Right atrium auricular region (tissue), 2 donors: ENCODE measurements at places on chromosomes 1 and 21. TPM values are rescaled to one million over a fixed set of nuclear protein-coding genes. Genes with fewer than 3 reads are reported as not detected.

The CFAP126 gene
- total RNA-seq = not detected

The SELENBP1 gene
- 41.7 TPM for total RNA-seq

DNA sequence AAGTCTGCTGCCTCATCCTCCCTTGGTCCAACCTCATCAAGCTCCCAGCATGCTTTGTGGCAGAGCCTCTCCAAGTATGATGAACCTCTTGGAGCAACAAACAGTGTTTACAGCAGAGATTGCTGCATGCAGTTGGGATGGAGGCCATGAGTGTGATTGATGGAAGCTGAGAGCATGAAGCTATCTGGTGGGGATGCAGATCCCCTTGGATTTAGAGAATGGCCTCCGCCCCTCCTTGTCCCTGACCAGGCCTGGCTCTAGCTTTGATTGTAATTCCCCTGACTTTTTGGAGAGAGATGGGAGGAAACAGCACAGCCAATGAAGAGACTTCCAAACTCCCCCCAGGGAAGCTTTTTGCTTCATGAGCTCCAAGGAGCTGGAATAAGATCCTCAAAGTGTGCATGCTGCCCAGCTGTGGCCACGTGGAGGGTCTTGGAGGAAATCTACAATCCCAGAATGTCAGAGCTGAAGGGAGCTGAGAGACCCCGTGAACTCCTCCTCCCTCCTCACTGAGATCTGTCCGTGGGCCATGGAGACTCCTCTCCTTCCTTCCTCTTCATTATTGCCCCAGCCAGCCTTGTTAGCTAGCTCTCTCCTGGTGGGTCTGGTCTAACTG, 165.3 kb upstream of the USP24 start:
- peak; percentile 50 for DNase-seq

DNA sequence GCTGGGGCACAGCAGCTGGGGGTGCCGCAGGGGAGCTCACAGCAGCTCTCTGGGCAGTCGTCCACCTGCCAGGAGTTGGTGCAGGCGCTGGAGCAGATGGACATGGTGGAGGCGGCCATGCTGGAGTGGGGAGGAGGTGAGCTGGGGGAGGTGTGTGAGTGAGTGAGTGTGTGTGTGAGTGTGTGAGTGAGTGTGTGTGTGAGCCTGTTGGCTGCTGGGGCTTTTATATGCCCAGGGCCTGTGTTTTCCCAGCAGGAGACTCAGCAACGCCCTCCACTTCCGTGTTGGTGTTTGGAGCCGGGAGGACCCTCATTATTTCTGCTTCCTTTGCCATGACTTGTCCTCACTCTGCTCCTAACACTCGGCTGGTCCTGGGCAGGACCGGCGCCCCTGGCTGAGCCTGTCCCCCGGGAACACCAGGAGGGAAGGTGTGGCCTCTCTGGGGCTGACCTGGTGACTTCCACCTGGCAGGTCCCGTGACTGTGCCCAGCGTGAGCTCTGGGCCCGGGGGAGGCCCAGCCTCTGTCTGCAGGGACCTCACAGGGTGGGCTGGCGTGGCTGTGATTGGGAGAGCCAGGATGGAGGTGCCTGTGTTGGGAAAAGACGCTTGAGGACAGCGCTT, at the start of gene KRTAP10-2:
Gene KRTAP10-2, minus strand, starts transcription at position 166 of the 622 bp plus-strand sequence. Its CDS starts 47 bp downstream, at position 119.
- DNase-seq = peak; percentile 44
